ENCODE measurements at places on chromosomes 2 and 18.

GRCh38 chr2:217360781-217361482 is 501.1 kb upstream of the TNP1 start:
- no peak for DNase-seq

DNA sequence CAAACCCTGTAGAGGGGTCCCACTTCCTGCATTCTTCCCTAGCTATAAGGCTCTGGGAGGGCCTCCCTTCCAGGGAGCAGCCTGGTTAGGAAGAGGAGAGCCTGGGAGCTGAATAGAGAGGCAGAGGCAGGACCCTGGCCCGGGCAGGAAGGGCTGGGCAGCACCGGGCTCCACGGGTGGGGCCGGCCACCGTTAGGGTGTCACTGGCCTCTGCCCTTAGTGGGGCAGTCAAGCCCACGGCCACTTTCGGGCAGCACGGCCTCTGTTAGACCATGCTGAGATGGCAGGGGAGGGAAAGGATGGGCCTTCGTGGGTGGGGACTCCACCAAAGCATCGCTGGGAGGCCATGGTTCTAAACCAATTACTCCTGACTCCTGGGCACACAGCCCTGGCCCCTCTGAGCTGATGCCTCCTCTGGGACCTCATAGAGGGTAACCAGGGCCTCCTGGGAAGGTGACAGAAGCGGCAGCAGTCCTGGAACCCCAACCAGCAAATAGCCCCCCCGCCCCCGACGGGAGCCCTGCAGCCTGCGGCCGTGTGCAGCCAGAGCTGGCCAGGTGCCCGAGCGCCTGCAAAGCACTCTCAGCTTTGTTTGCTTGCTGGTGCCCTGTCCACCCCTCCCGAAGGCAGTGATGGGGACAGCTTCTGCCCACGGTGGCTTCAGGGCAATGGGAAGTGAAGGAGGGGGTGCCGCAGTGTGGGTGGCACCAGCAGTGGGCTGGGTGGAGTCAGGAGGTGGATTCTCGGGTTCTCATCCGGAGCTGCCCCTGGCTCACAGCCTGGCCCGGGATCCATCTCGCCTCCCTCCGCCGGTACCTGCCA is 16.3 kb upstream of the HPCAL1 start:
- no peak for DNase-seq

DNA sequence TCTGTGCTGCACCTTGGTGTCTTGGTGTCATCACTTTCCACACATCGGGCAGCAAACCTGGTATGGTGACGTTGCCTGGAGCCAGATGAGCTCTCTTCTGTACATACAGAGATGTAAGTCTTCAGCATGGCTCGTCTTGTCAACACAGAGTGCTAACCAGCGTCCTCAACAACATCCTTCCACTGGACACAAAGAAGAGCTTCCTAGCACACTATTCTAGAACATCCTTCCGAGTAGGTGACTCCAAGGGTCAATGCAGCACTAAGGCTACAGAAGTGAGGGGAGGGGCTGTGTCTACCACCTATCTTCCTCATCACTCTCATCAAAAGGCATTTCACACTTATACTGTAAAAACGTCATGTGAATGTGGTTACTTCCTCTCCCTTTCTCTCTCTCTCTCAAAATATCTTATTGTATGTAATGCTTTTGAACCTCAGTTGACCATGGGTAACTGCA is 108.1 kb upstream of the SLC1A4 start:
- DNase-seq, result no peak

GRCh38 chr2:132645176-132645575 is 24.8 kb downstream of the LYPD1 start:
- DNase-seq, result no peak

GRCh38 chr18:6484659-6485058 is 69.9 kb upstream of the L3MBTL4 start:
- no peak for DNase-seq

GRCh38 chr18:48121752-48122151 is 191.3 kb upstream of the SMAD2 start:
- DNase-seq, result no peak

Measured in activated CD8-positive, alpha-beta memory T cell treated with anti-CD3 and anti-CD28 coated beads for 48 hours (primary cell).